ENCODE measurements at places on chromosomes 5 and 9. TPM values are rescaled to one million over a fixed set of nuclear protein-coding genes. Genes with fewer than 3 reads are reported as not detected.

Gene BTNL9
- total RNA-seq = 11.7 TPM

Gene PLEKHG4B
- 0.38 TPM for total RNA-seq

Gene IL9
- total RNA-seq = not detected

DNA sequence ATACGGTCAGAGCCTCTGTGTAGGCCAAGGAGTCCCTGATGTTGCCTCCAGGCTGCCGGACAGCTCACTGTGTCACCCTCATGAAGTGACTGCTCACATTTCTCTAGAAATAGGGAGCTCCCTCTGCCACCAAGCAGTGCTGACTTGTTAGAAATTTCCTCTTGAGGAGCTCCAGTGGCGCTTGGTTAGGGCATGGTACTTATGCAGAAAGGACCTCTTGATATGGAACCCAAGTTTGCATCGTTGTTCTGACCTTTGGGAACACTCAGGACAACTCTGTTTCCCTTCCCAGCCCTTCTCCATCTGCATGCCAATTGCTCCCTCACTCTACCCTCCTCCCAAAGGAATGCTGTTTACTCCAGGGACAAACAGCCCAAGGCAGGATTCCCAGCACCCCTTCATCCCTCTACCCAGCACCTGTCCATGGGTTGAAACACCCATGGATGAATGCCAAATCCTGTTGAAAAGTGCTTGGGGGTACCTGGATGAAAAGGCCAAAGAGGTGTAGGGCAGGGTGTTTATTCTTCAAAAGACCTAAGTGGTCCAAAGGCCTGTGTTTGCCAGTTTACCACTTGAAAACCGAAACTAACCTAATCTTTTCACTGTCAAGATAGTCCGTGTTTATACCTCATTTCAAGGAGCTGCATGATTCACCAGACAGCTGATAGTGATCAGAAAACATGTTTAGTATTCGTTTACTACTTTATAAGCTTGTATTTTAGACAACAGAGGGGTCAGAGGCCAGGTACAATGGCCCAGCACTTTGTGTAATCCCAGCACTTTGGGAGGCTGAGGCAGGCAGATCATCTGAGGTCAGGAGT is 51.1 kb downstream of the KLF4 start:
- DNase-seq = no peak

DNA sequence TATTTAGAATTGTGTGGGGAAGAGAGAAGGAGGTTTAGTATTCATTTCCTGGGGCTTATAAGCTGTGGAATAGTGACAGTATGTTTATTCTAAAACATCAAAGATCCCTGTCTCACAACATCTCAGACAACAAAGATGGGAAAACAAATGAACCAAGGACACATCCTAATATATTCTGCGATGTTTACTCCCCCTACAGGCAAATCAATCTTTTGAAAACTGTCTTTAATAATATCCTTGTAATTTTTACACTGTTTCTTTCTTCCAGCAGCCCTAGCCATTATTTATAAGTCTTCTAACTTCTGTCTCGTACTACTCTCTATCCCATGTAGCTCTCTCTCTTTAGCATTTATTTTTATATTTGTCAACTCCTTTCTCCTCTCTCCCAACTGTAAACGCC is 33.5 kb upstream of the TMEM252 start:
- DNase-seq = no peak

DNA sequence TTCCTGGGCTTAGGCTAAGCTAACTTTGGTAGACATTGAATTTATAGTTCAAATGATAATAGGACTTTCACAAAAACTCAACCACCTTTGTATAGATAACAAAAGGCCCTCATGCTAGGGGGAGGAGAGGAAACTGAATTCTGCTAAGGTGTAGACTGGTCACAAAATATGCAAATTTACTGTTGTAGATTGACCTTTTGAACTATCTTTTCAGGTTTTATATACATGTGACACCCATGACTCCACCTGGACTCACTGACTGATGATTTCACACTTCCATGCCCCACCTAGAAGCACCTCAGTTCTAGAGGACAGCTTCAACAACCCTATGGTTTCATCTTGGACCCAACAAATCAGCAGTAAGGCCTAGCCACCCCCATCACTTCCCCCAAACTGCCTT is 165.7 kb downstream of the CEMIP2 start:
- no peak for DNase-seq

DNA sequence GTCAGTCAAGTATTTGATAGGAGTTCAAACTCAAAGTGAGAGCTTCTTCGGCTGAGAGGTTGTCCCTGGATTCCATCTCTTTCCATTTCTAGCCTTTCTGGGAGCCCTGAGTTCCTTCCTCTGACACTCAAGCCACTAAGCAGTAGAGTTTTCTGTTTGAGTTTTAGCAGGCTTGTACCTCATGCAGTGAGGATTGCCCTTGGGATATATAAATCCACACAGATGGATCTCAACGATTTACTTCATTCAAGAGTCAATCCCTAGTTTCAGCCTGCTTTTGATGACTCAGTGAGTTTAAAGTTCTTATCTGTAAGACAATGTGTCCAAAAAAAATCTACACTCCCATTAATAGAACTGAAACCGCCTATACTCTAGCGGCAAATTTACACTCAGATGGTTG is 2240.9 kb upstream of the WWC1 start:
- no peak for DNase-seq

GRCh38 chr5:166353580-166353979 is 1937.9 kb upstream of the WWC1 start:
- DNase-seq = no peak

Data from lower leg skin (tissue), 4 donors.